ENCODE measurements at places on chromosomes 12 and 14.

GRCh38 chr12:124916374-124917134 is 2.1 kb upstream of the UBC start:
- no peak for DNase-seq

- DNase-seq, result no peak
Measured at GRCh38 chr12:113552760-113553159, 81.1 kb upstream of the LHX5 start.

DNA sequence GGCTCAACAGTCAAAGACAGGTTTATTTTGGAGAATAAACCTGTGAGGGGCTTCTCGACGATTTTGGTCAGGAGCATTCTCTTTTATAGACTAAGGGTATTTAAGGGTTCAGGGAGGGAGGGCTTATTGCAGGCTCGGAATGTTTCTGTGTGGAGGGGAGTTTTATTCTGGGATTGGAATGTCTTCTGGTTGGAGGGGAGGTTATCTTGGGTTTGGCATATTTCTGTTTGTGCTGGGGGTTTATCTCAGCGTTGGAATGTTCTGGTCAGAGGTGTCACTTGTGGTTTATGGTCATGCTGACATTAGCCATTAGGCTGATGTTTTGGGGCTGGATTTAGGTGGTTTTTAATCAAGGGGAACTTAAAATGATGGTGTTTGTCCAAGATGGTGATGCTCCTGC is 103.9 kb downstream of the SUDS3 start:
- no peak for DNase-seq

DNA sequence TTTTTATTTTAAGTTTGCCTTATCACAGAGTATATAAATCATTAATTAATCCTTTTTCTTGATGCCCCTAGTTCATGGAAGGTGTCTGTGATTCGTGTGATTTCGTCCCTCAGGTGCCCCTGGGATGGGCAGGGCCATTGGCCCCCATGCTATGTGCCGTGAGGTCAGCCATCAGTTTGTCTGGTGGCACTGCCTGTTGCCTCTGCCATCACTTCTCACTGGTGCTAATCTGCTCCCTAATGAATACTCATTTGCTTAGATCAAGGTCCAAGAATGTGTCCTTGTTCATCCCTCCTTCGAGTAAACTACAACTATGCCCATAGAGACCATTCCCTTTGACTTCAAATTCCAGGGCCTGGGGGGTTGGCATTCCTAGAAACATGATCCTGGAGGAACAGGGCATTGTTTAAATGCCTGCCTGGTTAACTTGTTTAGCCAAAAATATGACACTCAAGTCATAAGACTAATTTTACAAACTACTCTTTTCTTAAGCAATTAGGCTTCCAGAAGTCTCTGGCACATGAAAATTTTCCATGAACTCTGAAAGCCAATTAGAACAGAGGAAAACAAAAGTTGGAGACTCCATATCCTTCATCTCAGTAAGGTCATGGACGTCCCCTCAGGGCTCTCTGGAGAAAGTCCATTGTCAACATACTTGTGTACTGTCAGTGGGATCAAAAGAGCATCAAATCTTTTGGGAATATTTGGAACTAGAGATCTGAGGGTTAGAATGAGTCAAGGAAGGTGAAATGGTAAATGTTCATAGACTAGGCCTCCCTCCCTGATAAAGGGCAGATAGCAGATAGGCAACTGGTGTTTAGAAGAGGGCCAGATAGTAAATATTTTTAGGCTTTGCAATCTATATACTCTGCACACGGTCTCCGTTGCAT is 90.9 kb upstream of the PLXNC1 start:
- no peak for DNase-seq

DNA sequence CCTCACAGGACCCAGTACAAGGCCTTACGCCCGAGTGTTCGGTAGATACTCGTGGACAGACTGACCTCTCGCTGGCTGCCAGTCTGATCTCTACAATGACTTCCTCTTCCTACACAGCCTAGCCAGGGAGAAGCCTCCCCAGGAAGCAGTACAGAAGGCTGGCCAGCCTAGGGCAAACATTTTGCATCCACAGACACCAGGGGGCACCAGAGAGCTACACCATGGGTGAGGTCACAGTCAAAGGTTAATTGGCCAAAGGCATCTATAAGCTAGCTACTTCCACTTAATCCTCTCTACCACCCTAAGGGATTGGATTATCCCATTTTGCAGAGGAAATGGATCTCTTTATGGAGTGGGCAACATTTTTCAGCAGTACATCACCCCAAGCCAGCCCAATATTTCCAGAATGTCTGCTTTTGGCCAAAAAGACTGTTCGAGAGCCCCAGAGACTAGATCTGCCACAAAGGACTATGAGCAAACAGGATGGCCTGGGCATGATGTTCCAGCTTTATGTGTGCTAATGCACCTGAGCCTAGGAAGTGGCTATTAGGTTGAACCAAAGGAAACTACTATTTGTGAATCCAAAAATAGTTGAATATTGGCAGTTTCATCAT is 14.6 kb upstream of the PNMA1 start:
- peak; percentile 93 for DNase-seq

DNA sequence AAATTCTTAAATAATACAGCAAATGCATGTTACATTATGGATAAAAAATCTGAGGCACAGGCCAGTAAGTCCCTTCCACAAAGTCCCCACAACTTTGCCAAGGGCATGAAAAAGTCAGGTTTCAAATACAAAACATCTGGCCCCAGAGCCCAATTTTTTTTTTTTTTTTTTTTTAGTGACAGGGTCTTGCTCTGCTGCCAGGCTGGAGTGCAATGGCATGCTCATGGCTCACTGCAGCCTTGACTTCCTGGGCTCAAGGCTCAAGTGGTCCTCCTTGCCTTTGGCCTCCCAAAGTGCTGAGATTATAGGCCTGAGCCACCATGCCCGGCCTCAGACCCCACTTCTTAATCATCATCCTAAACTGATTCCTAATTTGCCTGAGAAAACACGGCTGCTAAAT is 3.1 kb upstream of the TTC8 start:
- DNase-seq, result no peak

- DNase-seq, result no peak
Measured at GRCh38 chr12:126554625-126555024, 1489.4 kb downstream of the AACS start.

DNA sequence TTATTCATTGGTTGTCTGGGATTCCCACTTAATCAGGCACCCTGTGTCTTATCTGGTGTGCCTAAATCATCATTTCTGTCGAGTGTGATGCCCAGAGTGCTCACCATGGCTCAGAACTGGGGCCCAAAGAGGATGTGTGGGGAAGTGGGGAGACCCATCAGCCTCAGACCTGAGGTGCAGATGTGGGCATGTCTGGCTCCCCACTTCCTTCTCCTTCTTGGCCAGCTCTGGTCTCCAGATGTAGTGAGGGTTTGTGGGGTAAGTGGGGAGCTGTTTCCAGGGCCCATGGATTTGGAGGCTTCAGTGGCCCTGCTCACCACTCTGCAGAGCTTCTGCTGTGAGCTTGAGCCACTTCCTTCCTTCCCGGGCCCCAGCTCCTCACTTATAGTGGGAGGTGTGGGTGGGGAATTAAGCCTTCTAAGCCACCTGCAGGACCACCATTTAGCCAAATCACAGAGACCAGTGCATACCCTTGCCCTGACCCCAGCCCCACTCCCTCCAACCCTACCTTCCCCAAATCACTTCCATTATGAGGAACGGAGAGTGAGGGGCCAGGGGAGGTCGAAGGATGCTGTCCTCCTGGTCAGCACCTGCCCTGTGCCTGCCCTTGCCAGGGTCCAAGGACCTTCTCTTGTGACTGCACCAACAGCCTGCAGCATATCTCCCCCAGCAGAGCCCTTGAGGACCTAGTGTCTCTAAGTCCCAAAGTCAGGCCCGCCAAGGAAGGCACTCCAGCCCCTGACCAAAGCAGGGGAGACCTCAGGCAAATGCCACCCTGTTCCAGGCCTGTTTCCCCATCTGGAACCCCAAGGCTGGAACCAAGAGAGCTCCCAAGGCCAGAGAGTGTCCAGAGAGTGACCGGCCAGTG is 278.2 kb upstream of the RTL1 start:
- DNase-seq, result no peak

DNA sequence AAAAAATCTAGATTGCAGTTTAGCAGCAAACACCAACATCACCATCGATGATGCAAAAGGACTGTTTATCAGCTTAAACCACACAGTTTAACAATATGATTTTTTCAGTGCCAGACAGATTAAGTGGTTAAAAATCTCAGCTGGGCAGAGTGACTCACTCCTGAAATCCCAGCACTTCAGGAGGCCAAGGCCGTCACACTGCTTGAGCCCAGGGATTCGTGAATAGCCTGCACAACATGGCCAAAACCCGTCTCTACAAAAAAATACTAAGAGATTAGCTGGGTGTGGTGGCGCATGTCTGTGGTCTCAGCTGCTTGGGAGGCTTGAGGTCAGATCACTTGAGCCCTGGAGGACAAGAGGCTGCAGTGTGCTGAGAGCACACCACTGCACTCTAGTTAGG is 8.9 kb downstream of the RSRC2 start:
- DNase-seq, result no peak

DNA sequence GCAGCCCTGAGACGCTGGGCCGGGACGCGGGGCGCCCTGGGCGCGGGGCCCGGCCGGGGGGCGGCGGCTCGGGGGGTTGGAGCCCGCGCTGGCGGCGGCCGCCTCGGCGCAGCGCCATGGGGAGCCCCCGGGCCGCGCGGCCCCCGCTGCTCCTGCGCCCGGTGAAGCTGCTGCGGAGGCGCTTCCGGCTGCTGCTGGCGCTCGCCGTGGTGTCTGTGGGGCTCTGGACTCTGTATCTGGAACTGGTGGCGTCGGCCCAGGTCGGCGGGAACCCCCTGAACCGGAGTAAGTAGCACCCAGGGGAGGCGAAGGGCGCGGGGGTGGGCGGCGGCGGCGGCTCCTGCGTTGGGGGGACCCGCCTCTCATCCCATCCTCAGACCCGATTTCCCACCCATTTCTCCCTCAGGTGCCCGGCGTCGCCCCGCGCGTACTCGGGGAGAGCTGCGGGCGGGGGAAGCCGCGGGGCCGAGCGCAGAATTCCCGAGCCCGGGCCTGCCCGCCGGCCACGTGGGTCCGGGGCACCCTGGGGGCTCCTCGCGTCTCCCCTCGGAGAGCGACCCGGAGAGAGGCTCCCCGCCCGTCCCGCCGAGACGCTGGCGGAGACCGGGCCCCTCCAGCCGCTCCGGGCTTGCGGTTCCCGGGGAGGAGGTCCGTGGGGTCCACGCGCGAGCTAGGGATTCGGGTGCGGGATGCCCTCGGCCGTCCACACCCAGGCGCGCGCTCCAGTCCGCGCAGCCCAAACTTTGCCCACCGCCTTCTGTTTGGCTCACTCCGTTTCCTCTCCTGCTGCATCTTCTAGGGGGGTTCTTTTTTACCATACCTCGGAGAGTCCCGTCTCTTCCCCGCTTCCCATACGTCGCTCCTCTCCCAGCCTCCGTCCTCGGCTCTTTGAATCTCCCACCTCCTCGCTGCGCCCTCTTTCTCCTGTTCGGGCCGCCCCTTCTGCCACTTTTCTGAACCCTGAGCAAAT is 807 bp downstream of the B4GALNT3 start:
- peak; percentile 34 for DNase-seq

- no peak for DNase-seq
Measured at GRCh38 chr12:45200491-45201043, 15.3 kb upstream of the ANO6 start.

GRCh38 chr12:1488908-1489381 is 105.4 kb downstream of the FBXL14 start:
- DNase-seq, result no peak

Measured in stimulated activated CD4-positive, alpha-beta T cell treated with anti-CD3 and anti-CD28 coated beads, Interleukin-2, amount 100 ng/mL, for 48 hours (primary cell).